ENCODE measurements at places on chromosomes 1 and 21.

GRCh38 chr1:13929313-13929712 is 229.3 kb downstream of the PRDM2 start:
- DNase-seq = no peak

- no peak for DNase-seq
Measured at GRCh38 chr1:39128959-39129358, 75.5 kb upstream of the MACF1 start.

DNA sequence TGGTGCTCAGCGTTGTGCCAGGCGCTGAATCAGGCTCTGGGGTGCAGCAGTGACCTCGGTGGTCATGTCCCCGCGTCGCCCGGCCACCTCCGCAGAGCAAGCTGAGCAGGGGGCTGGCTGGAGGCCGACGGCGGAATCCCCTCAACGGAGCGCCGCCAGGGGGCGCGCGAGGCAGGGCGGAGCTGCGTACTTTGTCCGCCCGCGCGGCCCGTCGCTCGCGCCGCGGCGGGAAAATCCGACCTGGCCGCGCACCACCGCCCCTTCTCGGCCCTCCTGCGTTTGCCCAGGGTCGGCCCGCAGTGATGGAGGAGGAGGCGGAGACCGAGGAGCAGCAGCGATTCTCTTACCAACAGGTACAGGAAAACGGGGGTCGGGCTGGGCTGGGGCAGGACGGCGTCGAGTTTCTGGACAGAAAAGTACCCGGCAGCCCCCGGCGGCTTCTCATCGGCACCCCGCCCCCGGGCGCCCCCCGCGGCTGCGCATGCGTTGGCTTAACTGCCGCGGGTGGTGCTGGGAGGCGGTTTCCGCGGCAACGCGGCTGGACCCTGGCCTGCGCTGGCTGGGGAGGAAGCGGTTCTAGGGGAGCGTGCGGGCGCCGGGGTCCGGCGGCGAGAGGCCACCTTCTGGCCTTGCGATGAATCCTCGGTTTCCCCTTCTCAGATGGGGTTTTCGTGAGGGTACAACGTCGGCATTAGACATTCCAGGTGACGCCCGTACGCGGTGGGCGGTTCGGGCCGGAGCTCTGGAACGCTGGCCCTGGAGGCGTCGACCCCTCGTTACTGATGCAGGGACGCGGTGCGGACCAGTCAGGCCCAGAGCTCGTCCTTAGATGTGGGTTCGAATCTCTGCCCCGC is at the start of gene CENPS:
CENPS (plus strand) TSS at position 218 of the 854 bp plus-strand sequence; CDS start at position 303, 85 bp downstream.
- peak; percentile 97 for DNase-seq

DNA sequence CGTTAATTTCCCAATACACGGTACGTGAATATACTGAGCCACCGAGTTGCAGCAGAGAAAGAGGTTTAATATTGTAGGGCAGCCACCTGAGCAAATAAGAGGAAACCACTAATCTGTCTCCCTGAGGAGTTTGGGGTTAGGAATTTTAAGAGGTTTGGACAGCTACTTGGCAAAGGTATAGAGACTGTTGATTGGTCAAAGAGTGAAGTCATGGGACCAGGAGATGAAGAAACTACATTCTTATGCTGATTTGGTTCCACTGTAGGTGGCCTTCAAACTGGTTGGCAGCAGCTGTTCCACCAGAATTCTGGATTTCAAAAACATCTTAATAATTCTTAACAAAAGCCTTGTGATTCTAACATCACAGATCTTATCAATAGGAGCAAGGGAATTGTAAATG is 485.4 kb upstream of the PRMT6 start:
- DNase-seq = no peak

DNA sequence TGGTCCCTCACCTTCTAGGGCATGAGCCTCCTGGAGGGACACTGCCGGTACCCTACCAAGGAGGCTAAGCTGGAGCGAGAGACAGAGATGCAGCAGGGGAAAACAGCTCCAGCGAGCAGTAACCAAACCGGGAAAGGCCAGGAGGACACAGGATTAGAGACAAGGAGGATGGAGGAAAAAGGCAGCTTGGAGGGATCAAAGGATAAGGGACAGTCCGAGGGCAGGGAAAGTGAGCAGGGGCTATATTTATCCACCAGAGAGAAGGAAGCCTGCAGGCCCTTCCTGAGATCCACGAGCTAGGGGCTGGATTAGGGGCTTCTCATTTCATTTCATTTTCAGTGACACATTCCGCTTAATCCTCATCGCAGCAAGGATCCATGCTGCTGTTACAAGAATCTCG is 33.8 kb upstream of the PRELP start:
- no peak for DNase-seq

DNA sequence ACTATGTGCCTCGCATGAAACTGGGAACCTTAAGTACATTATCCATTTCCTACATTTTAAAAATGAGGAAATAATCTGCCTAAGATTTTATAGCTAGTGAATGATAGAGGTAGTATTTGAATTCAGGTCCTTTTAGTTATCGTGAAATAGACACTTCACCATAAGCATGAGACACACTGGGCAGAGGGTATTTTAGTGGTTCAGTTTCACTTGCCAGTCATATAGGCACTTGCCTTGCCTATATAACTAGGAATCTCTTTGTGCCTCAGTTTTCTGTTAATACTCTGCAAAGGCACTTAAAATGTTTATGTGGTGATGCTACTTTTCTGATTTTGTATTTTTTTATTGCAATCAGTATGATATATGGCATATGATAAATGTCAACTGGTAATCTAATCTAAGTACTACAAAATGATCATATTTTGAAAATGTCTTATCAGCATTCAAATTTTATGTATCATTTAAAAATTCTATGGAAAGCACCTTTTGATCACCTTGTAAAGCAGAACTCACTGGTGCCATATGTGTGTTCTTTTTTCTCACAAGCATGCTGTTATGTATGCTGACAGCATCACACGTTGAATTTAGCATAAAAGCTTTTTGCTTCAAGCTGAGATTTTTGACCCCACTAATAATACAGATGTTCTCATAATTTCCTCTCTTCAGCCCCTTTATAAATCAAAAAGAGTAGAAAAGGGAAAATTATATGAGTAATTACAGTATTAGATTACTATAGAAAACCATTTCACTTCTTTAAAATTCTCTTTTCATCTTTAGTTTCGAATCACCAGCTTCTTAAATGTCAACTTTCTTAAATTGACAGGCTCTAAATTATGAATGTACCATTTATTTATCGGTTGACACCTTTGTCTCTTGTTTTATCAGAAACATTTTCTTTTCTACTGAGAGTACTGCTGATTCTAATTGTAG is 52.6 kb downstream of the RPS6KC1 start:
- no peak for DNase-seq

GRCh38 chr1:9161342-9161741 is 32.4 kb upstream of the GPR157 start:
- no peak for DNase-seq

DNA sequence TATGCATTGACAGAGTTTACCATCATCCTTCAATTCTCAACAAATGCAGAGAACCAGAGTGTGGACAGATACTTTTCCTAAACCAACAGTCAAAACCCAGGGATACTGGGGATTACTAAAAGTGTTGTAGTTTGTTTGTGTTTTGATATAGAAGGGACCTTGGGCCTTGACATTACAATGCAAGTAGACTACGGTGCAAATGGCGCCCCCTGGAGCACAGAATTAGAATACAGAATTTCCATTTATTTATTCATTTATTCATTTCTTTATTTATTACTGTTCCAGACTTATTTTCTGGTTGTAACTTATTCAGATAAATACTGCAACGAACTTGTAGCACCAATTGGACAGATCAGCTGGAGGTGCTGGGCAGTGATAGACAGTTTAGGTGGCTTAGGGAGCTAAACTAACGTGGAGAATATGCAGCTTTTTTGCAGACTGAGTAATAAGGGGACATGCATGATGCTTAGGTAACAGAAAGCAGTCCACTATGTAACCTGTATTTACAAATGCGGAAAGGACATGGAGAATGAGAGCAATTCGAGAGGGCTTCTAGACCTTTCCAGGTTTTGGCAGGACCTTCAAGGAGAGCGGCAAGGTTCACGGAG is 42.6 kb downstream of the KIRREL1 start:
- DNase-seq = peak; percentile 70

GRCh38 chr21:33931799-33932390 is 16.3 kb upstream of the ATP5PO start:
- DNase-seq = no peak

DNA sequence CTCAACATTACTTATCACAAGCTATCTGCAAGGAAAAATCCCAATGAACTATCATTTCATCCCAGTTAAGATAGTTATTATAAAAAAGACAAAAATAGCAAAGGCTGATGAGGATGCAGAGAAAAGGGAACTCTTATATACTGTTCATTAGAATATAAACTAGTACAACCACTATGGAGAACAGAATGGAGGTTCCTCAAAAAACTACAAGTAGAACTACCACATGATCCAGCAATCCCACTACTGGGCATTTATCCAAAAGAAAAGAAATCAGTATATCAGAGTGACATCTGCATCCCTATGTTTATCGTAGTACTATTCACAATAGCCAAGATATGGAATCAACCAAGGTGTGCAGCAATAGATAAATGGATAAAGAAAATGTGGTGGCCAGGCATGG is 4.9 kb upstream of the C1orf185 start:
- no peak for DNase-seq

DNA sequence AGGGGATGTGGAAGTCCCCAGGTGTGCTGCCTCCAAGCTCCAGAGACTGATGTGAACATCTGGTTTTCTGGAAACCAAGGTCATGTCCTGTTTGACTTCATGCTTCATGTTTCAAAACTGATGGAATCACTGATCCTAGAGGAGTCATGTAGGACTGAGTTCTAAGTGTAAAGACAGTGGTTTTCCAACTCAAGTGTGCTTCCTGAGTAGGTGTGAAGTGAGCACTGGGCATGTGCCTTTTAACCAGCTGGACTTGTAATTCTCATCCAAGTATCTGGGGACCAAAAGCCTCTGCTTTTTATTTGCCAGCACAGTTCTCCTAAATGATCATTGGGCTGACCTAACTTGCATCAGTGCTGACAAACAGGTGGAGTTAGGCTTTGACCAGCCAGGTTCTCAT is 36.9 kb downstream of the ABCA4 start:
- DNase-seq = no peak

DNA sequence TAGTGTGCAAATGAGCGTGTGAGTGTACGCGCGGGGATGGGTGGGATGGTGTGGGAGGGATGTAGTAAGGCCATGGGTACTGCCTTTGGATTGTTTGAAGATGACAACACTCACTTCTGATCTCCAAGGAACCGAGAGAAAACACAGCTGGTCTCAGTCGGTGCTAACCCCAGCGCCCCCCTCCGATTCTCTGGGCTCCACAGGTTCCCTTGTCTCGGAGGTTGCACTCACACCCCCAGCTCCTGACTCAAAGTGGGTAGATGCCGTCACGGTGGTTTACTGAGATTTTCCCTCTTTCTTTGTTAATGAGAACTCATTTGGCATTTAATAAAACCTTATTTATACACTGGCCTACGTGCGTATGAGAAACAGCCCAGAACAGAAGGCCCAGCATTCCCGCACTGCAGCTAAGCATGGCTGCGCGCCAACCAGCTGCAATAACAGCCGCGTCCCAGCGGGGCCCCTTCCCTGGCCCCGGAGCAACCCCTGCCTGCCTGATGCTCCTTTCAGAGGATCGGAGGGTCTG is 25.8 kb downstream of the ABCA4 start:
- DNase-seq = peak; percentile 93

All from astrocyte of the hippocampus (primary cell).